CD8-positive, alpha-beta memory T cell (primary cell): ENCODE measurements at places on chromosomes 1 and 21. TPM values are rescaled to one million over a fixed set of nuclear protein-coding genes. Genes with fewer than 3 reads are reported as not detected.

DNA sequence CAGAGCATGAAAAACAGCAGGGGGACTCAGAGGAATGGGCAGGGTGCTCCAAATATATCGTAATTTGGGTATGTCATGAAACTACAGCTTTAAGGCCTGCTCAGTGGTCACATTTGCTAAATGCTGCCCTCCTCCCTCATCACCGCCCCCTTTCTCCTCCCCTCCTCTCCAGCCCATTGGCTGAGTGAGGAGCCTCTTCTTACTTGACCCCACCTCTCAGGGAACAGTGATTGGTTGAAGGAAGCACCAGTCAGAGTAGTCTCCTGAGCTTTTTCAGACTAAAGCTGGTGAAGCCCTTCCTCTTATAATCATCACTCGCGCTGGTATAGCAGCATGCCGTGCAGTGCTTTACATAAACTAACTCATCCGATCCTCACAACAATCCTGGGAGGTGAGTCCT, 10.0 kb upstream of the TTC39A start:
- no peaks in the 10 kb centered on the region for H3K4me1 ChIP-seq
- H3K27ac ChIP-seq: no peak overlapping the region
- no peaks in the 10 kb centered on the region for H3K36me3 ChIP-seq
- DNase-seq: no peak

The ALDH4A1 gene
- total RNA-seq: 9.3 TPM

- no peaks in the 10 kb centered on the region for H3K36me3 ChIP-seq
- H3K27me3 ChIP-seq: peaks cover 10% of the 10 kb centered on the region
- peaks cover 6% of the 10 kb centered on the region for H3K4me1 ChIP-seq
- DNase-seq: no peak
Measured at GRCh38 chr1:227951624-227952373, 4.1 kb upstream of the WNT9A start.

The CNKSR1 gene
- total RNA-seq: 0.86 TPM

DNA sequence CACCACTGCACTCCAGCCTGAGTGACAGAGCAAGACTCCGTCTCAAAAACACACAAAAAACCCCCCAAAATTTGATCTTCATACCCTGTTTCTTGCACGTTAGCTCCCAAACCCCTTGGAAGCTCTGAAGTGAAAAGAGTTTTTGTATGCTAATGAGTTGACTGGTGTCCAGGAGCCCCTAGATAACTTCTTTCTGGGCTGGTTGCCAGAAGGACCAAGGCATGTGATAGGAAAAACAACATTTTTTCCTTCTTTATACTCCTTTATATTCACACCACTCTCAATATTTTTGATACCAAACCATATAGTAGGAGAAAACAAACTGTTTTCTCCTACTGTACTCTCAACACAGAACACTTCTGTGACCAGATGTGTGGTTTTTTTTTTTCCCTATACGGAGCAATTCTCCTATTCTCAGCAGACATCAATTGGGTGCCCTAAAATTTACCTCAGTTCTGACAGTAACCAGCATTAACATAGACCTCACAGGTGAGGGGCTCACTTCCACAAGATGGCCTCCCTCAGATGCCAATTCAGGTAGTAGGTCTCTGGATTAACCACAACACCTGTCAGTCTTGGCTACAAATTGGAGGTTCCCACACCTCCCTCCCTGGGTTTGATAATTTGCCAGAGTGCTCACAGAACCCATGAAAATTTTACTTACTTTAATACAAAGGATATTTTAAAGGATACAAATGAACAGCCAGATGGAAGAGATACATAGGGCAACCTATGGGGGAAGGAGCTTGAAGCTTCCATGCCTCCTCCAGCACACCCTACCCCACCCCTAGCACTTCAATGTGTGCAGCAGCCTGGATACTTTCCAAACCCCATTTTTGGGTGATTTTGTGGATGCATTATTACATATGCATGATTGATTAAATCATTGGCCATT, 25.6 kb downstream of the ZYG11B start:
- H3K27me3 ChIP-seq: no peaks in the 10 kb centered on the region
- H3K4me1 ChIP-seq: no peaks in the 10 kb centered on the region
- no peak overlapping the region for H3K4me3 ChIP-seq
- H3K36me3 ChIP-seq: no peaks in the 10 kb centered on the region
- no peak for DNase-seq
- peak overlapping the region; percentile 57 for H3K27ac ChIP-seq

The OR14K1 gene
- total RNA-seq: not detected

GRCh38 chr1:99606306-99606705, 39.6 kb upstream of the PALMD start:
- H3K27me3 ChIP-seq: no peaks in the 10 kb centered on the region
- no peak overlapping the region for H3K4me3 ChIP-seq
- no peak overlapping the region for H3K27ac ChIP-seq
- no peaks in the 10 kb centered on the region for H3K4me1 ChIP-seq
- no peaks in the 10 kb centered on the region for H3K36me3 ChIP-seq

GRCh38 chr1:8563944-8564537, 246.1 kb downstream of the SLC45A1 start:
- no peaks in the 10 kb centered on the region for H3K36me3 ChIP-seq
- no peaks in the 10 kb centered on the region for H3K27me3 ChIP-seq
- no peak overlapping the region for H3K27ac ChIP-seq
- H3K4me1 ChIP-seq: no peaks in the 10 kb centered on the region
- DNase-seq: no peak

DNA sequence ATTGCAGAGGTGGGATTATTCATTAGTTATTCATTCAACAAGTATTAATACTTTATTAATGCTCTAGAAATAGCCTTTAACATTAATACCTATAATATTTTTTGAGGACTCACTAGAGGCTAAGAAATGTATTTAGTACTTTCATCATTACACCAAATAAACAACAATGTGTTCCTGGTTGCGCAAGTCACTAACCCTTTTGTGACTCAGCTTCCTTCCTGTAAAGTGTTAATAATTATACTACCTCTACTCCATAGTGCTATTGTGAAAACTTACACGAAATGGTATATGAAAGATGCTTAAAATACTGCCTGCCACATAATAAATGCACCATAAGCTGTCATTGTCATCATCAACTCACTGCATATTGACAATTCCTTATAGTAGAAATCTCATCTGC, 431.0 kb downstream of the DPYD start:
- no peaks in the 10 kb centered on the region for H3K4me1 ChIP-seq
- H3K4me3 ChIP-seq: no peak overlapping the region
- no peak overlapping the region for H3K27ac ChIP-seq
- no peaks in the 10 kb centered on the region for H3K27me3 ChIP-seq

The GPR161 gene
- 0.73 TPM for total RNA-seq

DNA sequence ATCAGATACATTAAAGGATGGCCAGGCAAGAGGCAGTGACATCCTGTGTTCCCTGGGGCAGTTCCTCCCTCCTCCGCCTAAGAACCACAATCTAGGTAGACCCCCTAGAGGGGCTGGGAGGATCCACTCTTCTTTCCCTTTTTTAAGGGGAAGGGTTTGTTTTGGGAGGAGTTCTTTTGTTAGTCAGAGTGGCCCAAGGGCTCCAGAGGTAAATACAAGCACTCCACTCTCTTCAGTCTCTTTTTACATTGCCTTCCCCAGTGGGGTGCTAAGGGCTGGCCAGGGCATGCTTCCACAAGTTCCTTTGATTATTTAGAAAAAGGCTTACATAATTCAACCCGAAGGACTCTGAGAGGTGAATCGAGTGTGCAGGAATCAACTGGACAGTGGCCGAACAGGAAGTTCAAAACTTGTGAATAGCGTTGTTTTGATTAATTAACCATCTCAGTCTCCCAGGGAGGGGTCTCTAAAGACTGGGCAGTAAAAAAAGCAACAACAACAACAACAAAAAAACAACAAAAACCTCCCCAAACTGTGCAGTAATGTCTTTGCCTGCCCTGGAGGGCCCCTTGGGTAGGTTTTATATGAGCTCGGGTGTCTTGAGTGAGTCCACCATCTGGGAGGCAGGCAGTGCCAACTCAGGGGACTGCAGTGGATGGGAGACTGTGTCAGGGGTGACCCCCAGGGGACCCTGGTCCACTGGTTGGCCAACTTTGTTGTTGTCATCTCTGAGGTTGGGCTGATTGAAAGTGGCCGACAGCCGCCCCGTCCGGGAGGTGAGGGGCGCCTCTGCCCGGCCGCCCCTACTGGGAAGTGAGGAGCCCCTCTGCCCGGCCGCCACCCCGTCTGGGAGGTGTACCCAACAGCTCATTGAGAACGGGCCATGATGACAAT, 33.2 kb upstream of the ENO1 start:
- H3K4me3 ChIP-seq: no peak overlapping the region
- DNase-seq: no peak
- H3K27ac ChIP-seq: no peak overlapping the region
- H3K4me1 ChIP-seq: no peaks in the 10 kb centered on the region
- H3K27me3 ChIP-seq: no peaks in the 10 kb centered on the region

DNA sequence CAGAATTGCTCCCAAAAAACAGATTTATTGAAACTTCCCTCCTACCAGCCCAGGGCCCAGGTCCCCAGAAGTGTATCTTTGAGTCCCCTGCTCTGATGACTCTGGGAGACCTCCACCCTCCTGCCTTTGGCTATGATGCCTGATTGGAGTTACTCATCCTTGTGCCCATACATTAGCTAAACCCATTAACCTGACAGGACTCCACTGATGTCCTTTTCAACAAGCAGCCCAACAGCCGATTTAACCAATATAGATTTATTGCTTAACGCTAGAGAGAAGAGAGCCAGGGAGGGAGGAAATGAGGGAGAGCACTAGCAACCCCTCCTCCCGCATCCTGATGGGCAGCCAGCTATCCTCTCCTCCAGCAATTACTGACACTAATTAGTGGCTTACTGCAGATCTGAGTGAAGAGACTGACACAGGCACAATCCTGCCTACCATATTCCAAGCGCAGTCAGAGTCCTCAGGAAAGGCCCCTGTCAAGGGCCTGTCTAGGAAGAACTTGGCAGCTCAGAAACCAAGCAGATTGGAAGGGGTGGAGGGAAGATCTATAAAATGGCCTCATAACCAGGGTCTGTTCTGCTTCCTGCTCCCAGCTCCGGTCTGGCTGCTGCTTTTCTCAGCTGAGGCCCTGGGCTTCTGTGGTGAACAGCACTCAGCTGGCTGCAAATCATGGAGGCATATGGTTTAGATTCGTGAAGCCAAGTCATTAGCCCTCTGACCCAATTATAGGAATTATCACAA, 484.5 kb upstream of the DAB1 start:
- no peaks in the 10 kb centered on the region for H3K36me3 ChIP-seq
- no peak for DNase-seq
- H3K4me1 ChIP-seq: no peaks in the 10 kb centered on the region
- H3K27me3 ChIP-seq: no peaks in the 10 kb centered on the region

The PTAFR gene
- total RNA-seq: 0.59 TPM

- H3K27ac ChIP-seq: no peak overlapping the region
- peak; percentile 19 for DNase-seq
- H3K4me3 ChIP-seq: no peak overlapping the region
- H3K36me3 ChIP-seq: no peaks in the 10 kb centered on the region
- no peaks in the 10 kb centered on the region for H3K4me1 ChIP-seq
Measured at GRCh38 chr1:160007577-160008200, 24.1 kb downstream of the PIGM start.

DNA sequence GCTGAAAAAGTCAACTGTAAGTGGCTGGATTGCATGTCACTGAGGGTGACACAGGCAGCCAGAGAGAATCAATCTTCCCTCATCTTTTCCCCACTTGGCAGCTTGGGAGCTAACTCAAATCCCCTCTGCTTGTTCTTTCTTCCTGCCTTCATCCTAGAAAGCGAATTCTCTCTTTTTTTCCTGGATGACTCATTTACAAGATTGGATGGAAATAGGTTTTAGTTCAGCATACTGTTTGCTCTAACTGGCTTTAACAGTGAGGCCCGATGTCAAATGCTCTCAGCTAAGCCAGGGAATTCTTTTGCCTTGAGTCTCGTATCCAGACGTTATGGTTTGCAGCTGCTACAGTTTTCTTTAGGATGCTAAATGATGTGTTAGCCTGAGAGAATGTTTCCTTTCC, 72.7 kb downstream of the HUNK start:
- no peaks in the 10 kb centered on the region for H3K4me1 ChIP-seq
- no peak overlapping the region for H3K27ac ChIP-seq
- no peaks in the 10 kb centered on the region for H3K27me3 ChIP-seq
- DNase-seq: no peak
- no peak overlapping the region for H3K4me3 ChIP-seq

The GNAT2 gene
- 1.5 TPM for total RNA-seq

The CYP2J2 gene
- 0.42 TPM for total RNA-seq

DNA sequence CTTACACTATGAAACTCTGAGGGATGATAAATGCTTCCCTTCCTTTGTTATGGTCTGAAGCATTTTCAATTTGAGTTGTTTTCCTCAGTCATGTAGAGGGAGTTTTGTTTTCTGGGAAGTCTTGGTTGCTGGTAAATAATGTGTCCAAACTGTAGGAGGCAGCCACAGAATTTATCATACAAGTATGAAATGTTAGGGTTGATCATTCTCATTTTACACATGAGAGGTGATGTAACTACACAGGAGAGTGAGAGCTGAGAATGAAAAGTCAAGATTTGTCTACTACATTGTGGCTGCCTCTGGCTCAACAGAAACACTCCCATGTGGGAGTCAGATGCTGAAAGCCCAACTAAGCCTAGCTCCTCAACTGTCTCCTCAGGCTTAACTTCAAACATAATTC, 182.5 kb upstream of the SGIP1 start:
- DNase-seq: no peak
- no peaks in the 10 kb centered on the region for H3K27me3 ChIP-seq
- H3K4me1 ChIP-seq: peaks cover 84% of the 10 kb centered on the region
- no peaks in the 10 kb centered on the region for H3K36me3 ChIP-seq
- H3K4me3 ChIP-seq: peak overlapping the region; percentile 12
- H3K27ac ChIP-seq: peak overlapping the region; percentile 65

DNA sequence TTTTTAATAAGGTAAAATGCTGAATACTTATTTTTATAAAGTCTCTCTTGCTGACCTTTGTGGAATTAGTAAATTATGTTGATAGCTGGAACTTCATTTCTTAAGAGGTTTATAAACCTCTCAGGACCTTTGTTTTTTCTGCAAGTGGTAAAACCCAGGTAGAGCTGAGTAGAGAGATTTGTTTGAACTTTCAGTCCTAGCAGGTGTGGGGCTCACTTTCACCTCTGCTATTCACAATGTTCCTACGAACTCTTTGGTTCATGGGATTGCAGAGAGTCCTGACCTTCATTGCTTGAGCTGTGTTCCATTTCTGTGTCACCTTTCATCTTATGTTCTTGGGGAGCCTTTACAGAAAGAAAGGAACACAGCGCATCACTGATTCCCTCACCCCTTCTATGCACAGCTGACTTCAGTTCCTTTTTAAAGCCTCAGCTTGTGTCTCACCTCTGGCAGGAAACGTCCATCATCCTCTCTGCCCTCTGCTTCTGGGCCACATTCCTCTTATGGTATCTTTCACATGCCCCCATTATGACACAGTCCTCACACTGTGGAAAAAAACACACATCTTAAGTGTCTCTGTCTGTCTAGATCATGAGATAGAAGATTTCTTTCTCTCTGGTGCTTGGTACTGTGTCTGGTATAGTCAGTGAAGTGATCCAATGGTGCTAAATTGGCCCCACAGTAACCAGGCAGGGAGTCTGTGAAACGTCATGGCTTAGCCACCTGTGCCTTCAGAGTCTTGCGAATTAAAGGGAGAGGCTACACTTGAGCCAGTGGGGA, 262.5 kb upstream of the B3GALT2 start:
- no peak overlapping the region for H3K4me3 ChIP-seq
- no peak overlapping the region for H3K27ac ChIP-seq
- peak; percentile 21 for DNase-seq
- H3K4me1 ChIP-seq: peaks cover 10% of the 10 kb centered on the region
- H3K27me3 ChIP-seq: no peaks in the 10 kb centered on the region
